ENCODE measurements at places on chromosomes 11 and 22.

GRCh38 chr11:118625036-118625690, 17.7 kb downstream of the PHLDB1 start:
- no peak for DNase-seq

DNA sequence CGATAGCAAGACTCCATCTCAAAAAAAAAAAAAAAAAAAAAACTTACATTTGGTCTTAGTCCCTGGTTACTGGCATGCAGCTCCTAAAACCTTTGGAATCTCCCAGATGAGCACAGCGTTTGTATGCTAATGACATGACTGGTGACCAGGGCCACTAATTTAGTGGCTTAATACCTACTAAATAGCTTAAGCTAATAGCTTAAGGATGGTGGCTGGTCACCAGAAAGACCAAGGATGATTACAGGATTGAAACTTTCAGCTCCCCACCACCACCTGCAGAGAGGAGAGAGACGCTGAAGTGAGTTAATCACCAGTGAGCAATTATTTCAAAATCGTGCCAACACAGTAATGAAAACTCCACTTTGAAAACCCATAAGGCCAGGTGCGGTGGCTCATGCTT, 37.1 kb downstream of the DENND5A start:
- no peak for DNase-seq

DNA sequence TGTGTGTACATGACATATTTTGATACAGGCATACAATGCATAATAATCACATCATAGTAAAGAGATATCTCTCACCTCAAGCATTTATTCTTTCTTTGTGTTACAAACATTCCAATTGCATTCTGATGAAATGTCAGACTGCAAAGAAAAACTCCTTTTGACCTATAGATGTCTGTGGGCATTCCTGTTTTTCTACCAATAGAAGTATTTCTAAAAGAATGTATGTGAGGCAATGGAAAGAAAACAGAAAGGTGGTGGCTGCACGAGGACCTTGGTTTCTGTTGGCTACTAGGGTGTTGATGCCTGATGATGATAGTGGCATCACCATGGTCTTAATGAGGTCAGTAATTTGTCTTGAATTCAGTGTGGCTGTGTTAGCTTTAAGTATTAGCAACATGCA, 137.0 kb upstream of the ANO3 start:
- no peak for DNase-seq

- DNase-seq = no peak
These were observed 93.4 kb downstream of the SHANK2 start for GRCh38 chr11:71158936-71159335.

DNA sequence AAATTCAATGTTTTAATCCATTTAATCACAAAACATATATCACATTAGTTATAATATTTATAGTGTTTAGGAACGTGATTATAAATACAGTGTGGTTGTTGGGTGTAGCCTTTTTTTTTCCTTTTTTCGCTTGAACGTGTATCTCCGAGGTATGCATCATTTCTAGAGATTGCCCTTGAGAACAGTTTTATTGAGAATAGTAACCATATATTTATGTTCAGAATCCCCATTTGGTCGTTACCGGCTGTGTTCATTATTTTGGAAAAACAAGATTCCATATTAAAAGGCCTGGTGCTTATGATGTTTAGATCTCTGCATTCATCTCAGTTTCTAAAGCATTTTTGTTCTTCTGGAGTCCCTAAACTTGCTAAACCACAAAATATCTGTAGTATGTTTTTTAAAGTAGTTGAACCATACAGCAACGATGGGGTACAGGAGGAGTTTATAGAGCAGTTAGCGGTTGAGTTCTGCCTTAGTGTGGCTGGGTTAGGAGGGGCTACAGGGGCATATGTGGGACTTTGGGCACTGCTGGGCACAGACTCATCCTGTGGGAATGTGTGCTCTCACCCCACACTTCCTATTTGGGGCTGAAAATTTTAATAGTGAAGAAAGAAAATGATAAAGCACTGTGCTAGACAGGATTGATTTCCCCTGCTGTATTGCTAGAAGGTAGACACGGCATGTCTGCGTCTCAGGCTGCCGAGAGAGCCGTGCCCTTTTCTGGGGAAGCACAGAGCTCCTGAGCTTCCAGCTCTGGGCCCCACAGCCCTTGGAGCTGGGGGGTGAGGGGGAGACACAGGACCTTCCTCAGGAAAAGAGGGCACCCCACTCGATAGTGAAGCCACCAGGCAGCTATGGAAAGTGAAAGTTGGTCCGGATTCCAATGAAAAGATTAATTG, 81.5 kb upstream of the PPARA start:
- DNase-seq = no peak
